ENCODE measurements at places on chromosomes 12 and 14.

- DNase-seq: peak; percentile 55
Measured at GRCh38 chr14:49959822-49960408, 67.0 kb downstream of the ARF6 start.

DNA sequence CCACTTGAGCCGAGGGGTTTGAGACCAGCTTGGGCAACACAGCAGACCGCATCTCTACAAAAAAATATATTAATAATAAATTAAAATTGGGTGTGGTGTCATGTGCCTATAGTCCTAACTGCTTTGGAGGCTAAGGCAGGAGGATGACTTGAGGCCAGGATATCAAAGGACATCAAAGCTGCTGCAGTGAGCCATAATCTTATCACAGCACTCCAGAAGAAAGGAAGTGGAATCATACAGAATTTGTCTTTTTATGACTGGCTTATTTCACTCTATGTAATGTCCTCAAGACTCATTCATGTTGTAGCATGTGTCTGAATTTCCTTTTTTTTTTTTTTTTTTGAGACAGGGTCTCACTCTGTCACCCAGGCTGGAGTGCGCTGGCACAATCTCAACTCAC, 43.9 kb upstream of the NUDT4 start:
- no peak for DNase-seq

DNA sequence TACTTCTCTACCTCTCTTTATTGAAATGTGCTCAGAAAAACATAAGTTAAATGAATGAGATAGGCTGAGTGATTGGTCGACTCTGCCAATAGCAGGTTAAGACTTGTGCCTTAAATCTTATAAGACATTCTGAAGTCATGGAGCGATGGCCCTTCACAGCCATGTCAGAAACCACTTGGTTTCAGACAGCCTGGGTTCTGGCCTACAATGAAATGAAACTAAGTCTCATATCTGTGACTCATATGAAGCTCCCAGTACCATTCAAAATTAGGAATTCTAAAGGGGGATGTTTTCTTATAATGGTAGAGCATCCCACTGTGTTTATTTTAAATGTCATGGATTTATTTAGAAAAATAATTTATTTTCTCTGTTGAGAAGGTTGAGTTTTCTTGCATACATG, 42.6 kb downstream of the PLXNC1 start:
- DNase-seq: no peak

- no peak for DNase-seq
Measured at GRCh38 chr14:101991352-101991751, 27.0 kb downstream of the DYNC1H1 start.

DNA sequence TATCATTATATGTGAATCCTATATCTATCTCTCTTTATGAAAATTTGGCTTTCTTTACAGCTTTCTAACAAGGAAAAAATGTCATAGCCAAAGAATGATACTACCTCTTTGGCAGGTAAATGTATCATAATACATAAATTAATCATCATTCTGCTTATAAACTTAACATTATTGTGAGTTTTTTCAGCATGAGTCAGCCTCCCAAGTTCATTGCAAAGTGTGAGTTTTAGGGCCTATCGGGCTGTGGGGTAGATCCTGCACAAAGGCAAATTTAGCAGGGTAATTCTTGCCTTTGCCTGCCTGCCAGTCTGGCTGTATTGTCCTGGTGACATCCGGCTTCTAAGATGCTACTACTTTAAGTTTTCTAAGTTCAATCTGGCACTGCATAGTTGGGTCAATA, 412.6 kb downstream of the MDGA2 start:
- no peak for DNase-seq

- no peak for DNase-seq
Measured at GRCh38 chr12:4152145-4152795, 121.3 kb upstream of the CCND2 start.

- no peak for DNase-seq
Measured at GRCh38 chr12:69529021-69529420, 56.2 kb upstream of the CCT2 start.

DNA sequence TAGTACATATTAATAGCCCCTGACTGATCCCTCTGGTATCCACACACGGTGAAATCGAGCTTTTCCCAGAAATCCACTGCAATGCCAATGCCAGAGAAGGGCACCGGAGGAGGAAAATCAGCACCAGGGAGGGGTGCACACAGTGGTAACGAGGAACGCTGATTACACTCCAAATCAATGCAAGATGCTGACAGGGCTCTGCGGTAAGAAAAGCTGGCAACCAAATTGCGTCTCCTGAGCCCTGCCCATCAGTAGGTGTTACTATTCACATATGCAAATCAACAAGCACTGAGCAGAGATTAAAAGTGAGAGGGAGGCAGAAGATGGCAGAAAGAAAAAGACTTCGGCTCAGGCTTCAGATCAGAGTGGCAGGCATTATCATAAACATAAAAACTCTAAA, 159.1 kb downstream of the RPS29 start:
- DNase-seq: no peak

- DNase-seq: no peak
Measured at GRCh38 chr12:70277973-70278372, 34.7 kb downstream of the CNOT2 start.

DNA sequence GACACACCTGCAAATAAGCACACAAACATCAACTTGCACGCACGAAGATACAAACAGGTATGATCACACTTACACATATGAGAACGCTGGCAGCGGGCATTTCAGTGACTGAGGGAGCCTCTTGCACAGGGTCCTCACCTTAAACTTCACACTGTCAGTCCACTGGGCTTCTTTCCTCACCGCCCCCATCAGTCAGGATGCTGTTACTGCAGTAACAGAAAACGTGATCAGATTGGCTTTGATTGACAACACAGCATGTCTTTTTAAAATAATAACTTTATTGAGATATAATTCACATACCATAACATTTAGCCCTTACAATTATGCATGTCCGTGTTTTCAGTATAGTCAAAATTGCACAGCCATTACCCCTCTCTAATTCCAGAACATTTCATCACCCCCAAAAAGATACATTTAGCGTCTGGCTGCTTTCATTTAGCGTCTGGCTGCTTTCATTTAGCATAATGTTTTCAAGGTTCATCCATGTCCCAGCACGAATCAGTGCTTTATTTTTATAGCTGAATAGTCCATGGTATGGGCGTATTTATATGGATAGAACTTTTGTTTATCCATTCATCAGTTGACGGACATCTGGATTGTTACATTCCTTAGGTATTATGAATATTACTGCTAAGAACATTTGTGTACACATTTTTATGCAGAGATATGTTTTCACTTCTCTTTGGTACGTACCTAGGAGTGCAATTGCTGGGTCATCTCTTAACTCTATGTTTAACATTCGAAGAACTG, 8.4 kb downstream of the CCDC197 start:
- DNase-seq: peak; percentile 16

DNA sequence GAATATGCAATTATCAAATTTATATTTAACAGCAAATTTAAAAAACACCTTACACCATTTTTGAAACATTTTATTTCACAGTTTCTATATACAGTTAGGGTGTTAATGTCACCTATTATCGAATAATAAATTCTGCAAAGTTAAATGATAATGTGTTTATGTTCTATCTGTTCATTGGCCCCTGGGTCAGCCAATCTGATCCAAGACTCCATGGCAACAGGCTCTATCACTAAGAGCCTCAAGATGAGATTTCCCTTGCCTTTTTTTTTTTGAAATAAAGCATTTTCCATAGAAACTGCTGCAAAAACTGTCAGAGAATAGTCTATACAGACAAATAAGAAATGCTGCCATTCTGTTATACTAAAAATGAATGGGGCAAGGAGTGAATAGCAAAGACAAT, 83.2 kb upstream of the STAC3 start:
- no peak for DNase-seq

Measured in CD4-positive, alpha-beta T cell (primary cell).